Inflammatory macrophage treated with lipopolysaccharide for 1 hour (primary cell): ENCODE measurements at places on chromosomes 11 and 22.

DNA sequence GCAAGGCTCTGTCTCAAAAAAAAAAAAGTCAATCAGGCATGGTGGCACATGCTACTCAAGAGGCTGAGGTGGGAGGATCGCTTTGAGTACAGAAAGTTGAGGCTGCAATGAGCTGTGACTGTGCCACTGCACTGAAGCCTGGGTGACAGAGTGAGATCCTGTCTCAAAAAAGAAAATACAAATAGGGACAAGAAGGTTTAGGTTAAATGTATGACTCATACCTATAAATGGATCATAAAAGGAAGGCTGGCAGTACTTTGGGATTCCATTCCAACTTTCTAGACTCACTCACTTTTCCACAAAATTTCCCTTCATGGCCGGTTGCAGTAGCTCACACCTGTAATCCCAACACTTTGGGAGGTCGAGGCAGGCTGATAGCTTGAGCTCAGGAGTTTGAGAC is 25.6 kb upstream of the OSBP start:
- no peak for DNase-seq

DNA sequence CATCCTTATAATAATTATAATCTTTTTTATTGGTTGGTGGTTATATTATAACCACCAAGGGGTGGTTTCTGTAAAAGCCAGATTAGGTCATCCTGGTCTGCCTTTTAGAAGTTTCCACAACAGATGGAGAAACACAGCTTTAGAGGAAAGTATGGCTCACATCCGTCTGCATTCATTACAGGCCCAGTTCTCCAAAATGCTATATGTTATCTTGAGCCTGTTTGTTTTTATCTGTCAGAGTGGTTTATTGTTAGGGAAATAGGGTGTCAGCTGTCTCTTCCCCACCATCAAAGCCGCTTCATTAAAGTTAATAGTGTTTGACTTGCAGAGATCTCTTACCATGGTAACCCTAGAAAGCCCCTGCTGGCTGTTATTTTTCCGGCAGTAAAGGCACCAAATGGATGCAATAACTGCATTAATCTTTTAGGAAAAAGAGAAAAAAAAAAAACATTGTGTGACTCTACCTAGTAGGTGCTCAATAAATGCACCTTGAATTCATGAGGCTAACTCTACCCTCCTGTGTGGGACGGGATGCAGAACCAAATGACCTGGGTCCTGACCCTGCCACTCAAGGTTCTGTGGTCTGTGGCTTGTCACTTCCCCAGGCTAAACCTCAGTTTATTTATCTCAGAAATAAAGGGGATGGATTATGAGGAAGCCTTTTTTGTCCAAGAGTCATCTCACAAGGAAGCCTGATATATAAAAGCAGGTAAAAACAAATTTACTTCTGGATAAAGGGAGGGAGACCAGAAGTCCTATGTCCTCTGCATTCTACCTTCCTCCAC is 118.3 kb downstream of the WT1 start:
- DNase-seq, result no peak

- no peak for DNase-seq
Observed at GRCh38 chr22:38866399-38867123, 5.5 kb downstream of the CBX6 start.

DNA sequence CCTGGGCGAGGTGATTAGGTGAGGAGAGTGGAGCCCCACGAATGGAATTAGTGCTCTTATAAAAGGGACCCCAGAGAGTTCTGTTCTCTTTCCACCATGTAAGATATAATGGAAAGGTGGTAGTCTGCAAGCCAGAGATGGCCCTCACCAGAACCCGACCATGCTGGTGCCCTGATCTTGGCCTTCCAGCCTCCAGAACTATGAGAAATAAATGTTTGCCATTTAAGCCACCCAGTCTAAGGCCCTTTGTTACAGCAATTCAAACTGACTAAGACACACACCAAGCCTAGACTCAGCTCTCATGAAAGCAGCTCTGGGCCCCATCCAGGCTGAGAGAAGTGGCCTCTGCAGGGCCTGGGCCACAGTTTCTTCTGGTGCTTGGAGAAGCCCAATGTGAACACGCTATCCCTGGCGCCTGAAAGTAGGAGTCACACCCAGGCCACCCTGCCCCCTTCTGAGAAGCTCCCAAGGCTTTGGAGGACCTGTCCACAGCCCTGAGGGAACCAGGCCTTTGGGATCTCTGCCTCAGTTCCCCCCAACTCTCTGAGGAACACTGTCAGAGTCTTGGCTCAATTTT is 35.3 kb upstream of the LYVE1 start:
- DNase-seq, result no peak

DNA sequence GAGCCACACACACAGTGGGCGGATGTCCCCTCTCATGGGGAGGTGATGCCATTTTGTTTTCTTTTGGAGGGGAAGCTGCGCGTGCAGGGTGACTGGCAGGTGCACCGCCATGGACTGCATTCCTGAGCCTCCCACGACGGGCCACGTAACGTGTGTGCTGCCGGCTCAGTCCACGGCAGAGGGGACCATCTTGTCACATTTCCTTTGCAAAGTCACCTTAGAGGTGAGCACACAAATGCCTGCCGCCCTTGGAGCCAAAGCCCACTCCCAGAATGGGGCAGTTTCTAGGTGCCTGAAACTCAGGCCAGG is 262.5 kb downstream of the CTTN start:
- no peak for DNase-seq

DNA sequence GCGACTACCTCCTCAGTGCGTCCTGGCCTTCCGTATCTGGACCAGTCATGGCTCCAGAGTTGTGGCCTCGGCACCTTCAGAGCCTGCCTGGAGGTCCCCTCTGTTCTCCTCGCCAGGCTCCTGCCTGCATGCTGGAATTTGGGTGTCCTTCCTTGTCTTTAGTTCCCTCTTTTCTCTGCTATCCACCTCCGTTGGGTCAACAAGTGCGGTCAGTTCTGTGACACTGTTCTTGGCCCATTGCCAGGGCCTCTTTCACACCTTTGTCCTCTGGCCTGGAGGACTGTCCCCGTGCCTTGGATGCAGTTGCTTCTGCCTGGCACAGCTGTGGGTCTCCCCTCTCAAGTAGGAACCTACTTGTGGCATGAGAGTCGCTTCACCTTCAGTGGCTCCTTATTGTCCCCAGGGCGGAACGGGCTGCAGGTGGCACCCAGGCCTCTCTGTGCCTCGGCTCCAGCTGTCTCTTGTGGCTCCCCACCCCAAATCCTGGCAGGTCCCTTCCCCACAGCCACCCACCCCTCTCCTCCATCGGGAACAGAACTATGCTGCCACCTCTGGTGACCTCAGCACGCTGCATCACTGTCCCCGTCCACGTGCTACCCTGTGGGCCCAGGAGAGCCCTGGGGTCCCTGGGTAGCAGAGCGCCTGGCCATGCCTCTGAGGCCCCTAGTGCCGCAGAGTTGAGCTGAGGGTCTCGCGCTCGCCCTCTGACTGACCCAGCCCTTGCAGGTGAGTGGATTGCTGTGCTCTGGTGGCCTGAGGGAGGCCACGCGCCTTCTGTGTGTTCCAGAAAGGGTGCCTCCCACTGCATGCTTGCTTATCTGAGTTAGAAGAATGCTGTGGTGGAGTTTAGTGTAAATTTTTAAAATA is 4.7 kb downstream of the DGCR8 start:
- DNase-seq, result no peak

GRCh38 chr11:15605094-15605493 is 490.4 kb downstream of the INSC start:
- no peak for DNase-seq

- peak; percentile 73 for DNase-seq
Observed at GRCh38 chr22:21952586-21953571, at the start of gene PPM1F. Gene PPM1F (minus strand): TSS chr22:21952848. CDS start chr22:21946048, 6,800 bp downstream.

- DNase-seq, result no peak
Observed at GRCh38 chr22:20571531-20572007, 64.2 kb downstream of the MED15 start.

DNA sequence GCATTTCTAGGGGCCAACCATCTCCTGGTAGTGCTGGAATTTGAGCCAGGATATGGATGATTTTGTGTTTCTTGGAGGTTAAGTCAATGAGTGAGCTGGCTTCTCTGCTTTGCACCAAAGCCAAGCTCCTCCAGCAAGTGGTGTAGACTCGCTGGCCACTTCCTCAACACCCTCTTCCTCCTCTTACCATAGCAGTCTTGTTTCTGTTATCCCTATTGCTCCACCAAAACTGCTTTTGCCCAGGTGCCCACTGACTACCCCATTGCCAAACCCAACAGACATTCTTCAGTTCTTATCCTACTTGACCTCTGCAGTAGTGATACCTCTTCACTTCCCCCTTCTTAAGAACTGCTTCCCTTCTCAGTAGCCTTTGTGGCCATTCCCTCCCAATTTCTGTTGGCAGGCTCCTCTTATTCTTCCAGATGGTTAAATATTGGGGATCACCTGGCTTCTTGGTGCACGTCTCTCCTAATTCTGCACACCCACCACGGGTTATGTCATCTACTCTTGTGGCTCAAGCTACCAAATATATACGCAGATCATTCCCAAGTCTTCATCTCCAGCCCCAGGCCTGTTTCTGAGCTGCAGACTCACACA is 7.0 kb upstream of the PRG2 start:
- no peak for DNase-seq

DNA sequence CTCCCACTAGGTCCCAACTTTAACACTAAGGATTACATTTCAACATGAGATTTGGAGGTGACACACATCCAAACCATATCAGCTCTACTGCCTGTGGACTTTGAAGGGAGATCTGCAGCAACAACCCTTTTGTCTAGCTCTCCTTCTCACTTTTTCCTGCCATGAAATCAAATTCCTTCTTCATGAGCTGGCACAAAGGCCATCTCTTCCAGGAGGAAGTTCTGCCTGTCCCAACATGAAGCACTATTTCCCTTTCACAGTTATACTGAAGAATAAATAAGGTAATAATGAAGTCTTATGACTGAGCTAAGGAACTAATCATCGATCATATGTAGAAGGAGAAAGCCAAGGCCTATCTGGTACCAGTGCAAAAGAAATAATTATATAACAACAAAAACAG is 253.5 kb upstream of the TENM4 start:
- DNase-seq, result no peak

GRCh38 chr11:119306373-119306890 is 10.5 kb downstream of the MCAM start:
- peak; percentile 55 for DNase-seq

GRCh38 chr11:64580412-64580811 is 10.6 kb upstream of the SLC22A12 start:
- no peak for DNase-seq

DNA sequence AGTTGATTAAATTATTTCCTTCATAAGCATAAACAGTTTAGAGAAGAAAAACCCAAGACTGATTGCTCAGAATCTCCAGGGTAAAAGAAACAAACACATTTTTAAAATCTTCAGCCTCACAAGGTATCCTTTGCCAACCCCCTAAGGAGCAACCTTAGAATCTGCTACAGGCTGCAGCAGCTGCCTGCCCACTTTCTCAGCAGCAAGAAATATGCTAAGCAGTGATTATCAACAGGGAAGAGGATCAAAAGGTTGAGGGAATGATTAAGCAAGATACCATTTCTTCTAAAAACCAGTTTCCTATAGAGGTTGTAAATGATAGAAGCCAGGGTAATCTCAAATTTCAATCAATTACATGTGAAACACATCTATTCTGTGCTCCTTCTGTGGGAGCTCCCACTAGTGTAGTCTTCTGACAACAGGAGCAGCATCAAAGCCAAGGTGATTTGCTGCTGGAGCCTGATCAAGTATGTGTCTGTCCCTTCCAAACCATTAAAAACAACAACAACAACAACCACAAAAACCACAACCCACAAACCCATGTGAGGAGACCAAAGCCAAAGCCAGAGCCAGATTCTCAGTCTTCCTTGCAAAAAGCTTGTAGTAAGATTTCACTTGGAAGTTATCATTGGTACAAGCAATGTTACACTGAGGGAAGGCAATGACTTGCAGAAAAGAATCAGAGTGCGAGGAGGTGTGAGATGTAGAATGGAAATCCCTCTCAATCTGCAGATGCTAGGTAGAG is 761.2 kb downstream of the DLG2 start:
- DNase-seq, result no peak

DNA sequence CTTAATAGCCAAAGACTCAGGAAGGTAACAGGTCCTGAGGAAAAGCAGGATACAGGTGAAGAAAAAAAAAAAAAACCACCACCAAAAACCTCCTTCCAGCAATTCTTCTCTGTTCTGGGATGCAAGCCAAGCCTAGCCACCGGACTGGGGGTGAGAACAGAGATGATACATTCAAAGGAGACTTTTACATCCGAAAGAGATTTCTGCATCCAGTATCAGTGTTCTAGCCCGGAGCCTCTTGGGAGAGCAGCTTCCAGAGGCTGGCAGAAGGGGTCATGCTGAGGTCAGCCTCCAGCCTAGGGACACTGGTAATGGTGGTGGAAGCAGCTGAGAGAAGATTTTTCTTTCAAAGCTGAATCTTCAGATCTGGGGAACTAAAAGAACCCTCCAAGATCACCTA is 76.2 kb downstream of the KCNC1 start:
- DNase-seq, result no peak

GRCh38 chr11:4546878-4547277 is 1.9 kb downstream of the OR52M1 start:
- no peak for DNase-seq

DNA sequence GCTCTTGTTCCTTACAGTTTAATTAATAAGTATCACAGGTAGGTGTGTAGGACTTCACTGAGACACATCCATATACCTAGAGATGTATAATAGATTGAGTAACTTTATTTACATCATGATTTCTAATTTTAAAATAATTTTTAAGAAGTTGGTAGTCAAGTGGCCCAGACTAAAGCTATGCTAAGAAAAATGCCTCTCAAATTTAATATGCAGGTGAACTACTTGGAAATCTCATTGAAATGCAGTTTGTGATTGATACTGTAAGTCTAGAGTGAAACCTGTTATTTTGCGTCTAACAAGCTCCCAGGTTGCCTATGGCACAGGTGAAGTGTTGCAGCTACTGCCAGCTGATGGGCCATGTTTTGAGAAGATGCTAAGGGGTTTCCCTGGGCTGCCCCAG is at the start of gene OOSP4B:
Gene OOSP4B, plus strand, starts transcription at position 301 of the 400 bp plus-strand sequence.
- DNase-seq, result no peak

DNA sequence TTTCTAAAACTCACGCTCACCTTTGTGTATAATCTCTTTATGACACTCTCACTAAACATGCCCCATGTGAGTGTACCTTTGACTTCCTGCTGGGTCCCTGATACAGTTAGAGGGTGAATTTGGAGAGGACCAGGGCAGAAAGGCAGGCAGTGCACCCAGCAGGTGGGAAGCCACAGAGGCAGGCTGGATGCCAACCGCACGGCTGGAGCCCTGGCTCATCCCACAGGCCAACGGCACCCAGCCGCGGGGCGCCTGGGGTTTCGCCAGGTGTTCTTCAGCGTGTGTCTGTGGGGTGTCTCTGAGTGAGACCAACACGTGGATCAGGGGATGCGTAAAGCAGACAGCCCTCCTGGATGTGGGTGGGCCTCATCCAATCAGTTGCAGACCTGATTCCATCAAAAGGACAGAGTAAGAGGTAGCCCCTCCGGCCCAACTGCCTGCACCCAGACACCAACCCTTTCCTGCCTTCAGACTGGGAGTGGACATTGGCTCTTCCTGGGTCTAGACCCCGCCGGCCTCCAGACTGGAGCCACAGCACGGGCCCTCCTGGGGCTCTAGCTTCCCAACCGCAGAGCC is 51.6 kb downstream of the DHCR7 start:
- no peak for DNase-seq
